ENCODE measurements at places on chromosomes 5 and 9. TPM values are rescaled to one million over a fixed set of nuclear protein-coding genes. Genes with fewer than 3 reads are reported as not detected.

DNA sequence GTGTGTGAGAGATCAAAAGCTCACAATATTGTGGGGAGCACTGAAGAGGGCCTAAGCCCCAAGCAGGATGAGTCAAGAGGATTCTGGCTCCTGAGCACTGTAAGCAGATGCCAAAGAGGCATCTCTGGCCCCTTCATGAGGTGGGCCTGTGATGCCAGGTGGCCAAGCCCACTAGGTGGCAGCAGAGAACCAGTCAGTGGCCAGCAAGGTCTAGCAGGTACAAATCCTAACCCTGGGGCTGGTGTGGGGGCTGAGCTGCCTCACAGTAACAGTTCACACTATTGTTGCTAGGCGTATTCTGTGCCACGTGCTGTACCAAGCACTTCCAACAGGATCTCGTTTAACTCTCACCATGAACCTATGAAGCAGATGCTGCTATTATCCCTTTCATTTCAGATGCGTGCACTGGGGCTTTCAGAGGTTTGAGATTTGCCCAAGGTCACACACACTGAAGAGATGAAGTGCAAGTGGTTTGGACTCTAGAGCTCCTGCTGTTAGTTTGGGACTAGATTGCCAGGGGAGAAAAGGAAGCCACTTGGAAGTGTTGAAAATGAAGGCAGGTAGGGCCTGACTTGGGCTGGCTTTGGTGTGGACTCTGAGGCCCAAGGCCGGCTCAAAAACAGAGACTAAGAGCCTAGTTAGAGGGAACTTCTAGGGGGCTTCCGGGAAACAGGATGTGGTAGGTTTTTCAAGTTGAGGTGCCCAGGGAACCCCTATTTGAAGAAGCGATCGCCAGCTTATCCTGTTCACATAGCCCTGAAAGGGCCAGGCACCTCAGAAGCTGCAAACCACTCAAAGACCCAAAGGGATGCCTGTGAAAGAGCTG lies 4.4 kb upstream of the MLANA start:
- DNase-seq = peak; percentile 77

DNA sequence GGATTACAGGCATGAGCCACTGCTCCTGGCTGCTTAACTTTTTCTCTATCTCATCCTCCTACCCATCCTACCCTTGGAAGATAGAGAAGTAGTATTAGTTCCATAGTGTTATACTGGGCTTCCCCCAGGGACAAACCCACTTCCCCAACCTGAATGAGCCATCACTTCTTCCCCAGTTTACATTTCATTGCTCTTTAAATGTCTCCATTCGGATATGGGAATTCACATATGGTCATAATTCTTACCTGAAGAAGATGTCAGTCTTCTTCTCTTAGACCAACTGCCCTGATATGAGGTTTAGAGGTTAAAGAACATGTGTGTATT lies 1.9 kb downstream of the CD274 start:
- no peak for DNase-seq

GRCh38 chr9:87479801-87480201 lies 17.9 kb upstream of the DAPK1 start:
- DNase-seq = peak; percentile 46

DNA sequence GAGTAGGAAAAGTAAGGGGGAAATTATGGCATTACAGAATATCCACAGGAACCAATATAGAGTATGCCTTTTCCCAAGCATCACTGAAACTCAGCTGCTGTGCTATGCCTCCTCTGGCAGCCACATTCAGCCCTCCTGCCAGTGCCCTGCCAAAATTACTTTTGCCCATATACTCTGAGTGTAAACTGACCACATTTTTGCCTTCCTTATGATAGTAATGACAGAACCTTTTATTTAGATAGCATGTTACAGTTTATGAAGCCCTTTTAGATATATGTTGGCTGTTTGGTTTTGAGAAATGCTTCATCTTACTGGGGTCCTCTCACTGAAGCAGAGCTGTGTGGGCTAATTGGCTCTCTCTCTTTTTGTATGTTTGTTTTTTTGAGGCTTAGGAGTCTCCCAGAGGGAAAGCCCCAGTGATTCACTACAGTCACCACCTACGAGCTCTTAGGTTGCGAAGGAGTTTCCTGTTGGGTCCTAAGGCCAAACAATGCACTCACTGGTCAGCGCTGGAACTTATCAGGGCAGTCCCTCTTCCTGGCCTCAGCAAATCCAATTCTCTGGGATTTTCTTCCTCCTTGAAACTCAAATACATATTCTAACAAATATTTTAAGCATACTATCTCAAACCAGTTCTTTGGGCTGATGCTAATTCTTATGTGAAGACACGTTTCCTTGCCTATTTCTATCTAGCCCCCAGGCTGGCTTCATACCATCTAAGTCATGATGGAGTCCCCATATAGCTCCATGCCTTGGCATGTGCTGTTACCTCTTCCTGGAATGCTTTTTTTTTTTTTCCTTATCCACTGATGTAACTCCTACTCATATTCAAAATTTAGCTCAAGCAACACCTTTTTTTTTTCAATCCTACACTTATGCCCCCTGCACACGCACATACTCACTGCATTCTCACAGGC lies 3.7 kb downstream of the PHF24 start:
- no peak for DNase-seq

DNA sequence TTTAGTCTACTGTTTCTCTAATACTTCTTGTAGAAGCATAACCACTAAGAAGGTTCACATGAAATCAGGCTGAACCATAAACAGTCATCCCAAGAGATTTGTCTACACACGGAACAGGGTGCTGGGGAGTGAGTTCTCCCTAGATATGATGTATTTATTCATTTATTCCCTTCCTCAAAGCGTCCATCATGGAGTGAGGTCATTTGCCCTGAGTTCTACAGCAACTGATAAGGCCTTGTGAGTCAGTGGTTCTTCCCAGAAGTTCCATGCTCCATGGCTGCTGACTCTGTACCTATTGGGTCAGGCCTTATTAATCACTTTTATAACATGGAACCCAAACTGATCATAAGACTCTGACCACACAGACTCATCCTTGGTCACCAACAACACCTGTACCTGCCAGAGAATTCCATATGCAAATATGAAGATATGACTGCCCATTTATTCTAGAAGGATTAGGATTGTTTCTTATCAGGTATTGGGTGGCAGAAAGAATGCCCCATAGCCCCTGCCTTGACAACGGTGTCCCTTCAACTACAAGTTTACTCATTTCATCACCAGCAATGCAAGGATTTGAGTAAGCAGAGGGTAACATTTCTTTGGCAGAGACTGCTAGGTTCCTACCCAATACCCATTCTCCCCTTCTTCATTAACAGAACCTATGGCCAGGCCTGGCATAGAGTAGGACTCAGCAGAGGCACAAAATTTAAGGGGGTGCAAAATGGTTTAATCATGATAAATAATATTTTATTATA lies 118.1 kb downstream of the LHFPL2 start:
- no peak for DNase-seq

DNA sequence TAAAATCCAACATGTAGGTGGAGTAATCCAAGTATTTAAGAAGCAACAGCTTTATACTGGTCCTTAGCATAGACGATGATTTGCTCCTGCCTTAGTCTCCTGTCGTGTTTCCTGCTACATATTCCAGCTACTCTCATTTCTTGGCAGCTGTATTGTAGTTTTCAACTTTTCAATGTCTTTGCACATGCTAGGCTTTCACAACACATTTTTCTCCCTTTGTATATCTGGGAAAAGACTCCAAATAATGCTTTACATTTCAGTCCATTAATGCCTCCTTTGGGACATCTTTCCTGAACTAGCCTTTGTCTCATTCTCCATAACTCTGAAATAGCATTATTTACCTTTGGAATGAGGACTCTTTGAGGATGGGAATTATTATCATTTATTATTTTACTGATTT lies 508.0 kb downstream of the PTPRD start:
- no peak for DNase-seq

DNA sequence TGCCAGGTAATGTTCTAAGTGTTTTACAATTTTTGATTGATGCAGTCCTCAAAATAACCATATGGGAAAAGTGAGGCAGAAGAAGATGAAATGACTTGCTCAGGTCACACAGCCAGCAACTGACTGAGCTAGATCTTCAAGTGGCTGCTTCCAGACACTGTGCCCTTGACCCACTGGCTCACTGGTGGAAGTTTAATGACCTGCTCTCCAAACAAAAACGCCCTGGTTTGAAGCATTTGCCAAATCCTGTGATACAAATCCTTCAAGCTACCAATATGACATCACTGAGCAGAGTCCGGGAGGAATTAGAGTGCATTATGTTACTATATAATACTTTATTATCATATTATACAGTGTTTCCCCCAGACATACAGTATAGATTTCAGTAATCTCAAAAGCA lies 459.4 kb downstream of the GADD45G start:
- DNase-seq = peak; percentile 49

Gene LAMC3
- 9.9 TPM for total RNA-seq

Gene MEIKIN
- not detected for total RNA-seq

Gene C5orf63
- 6.2 TPM for total RNA-seq

Measured in right lobe of liver (tissue), 6 donors.